ENCODE measurements at places on chromosomes 12 and 14. TPM values are rescaled to one million over a fixed set of nuclear protein-coding genes. Genes with fewer than 3 reads are reported as not detected.

GRCh38 chr12:45568808-45569207 is 160.7 kb upstream of the ARID2 start:
- H3K4me1 ChIP-seq: peaks cover 12% of the 10 kb centered on the region
- DNase-seq: peak; percentile 40
- H3K27ac ChIP-seq: no peak overlapping the region
- no peak overlapping the region for H3K4me3 ChIP-seq
- no peaks in the 10 kb centered on the region for H3K36me3 ChIP-seq
- no peaks in the 10 kb centered on the region for H3K27me3 ChIP-seq

DNA sequence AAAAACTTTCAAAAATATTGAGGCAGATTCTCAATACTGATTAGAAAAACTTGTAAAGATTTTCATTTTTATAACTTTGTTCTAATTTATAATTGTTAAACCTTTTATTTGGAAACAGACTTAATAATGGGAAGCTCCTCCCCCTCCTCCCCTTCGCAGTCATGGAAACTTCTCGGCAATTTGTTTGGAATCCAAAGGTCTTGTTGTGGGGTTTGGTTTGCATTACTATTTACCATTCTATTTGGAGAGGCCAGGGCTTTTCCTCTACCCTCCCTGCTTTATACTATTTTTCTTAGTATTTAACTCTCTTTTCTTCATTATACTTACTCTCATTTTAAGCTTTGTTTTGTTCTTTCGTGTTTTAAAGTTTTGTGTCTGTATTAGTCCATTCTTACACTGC is 6.0 kb downstream of the SLC39A9 start:
- no peaks in the 10 kb centered on the region for H3K36me3 ChIP-seq
- H3K27ac ChIP-seq: no peak overlapping the region
- peaks cover 24% of the 10 kb centered on the region for H3K4me1 ChIP-seq
- no peak for DNase-seq

DNA sequence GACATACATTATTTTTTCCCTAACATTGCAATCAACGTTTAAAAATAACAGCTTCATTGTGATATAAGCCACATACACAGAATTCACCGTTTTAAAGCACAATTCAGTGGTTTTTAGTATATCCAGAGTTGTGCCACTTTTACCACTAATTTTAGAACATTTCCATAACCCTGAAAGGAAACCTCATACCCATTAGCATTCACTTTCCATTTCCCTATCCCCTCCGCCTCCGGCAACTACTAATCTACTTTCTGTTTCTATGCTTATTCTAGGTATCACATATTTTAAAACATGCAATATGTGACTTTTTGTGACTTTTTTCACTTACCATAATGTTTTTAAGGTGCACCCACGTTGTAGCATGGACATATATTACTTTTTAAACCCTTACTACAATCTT is 55.6 kb upstream of the ISM2 start:
- peak overlapping the region; percentile 33 for H3K27ac ChIP-seq
- H3K27me3 ChIP-seq: no peaks in the 10 kb centered on the region
- no peak for DNase-seq
- H3K4me1 ChIP-seq: no peaks in the 10 kb centered on the region
- peaks cover 36% of the 10 kb centered on the region for H3K36me3 ChIP-seq

GRCh38 chr12:62709311-62709710 is 225.6 kb downstream of the PPM1H start:
- H3K27ac ChIP-seq: no peak overlapping the region
- no peak overlapping the region for H3K4me3 ChIP-seq
- H3K4me1 ChIP-seq: no peaks in the 10 kb centered on the region
- H3K36me3 ChIP-seq: no peaks in the 10 kb centered on the region

GRCh38 chr12:33330940-33331339 is 108.7 kb downstream of the SYT10 start:
- H3K27me3 ChIP-seq: no peaks in the 10 kb centered on the region
- no peak for DNase-seq

GRCh38 chr12:109277255-109277898 is 31.7 kb downstream of the FOXN4 start:
- H3K4me3 ChIP-seq: no peak overlapping the region
- no peaks in the 10 kb centered on the region for H3K27me3 ChIP-seq
- H3K27ac ChIP-seq: peak overlapping the region; percentile 3
- no peaks in the 10 kb centered on the region for H3K4me1 ChIP-seq
- H3K36me3 ChIP-seq: no peaks in the 10 kb centered on the region
- peak; percentile 31 for DNase-seq

- DNase-seq: no peak
- H3K4me1 ChIP-seq: no peaks in the 10 kb centered on the region
- no peak overlapping the region for H3K27ac ChIP-seq
- H3K27me3 ChIP-seq: no peaks in the 10 kb centered on the region
- H3K36me3 ChIP-seq: no peaks in the 10 kb centered on the region
- no peak overlapping the region for H3K4me3 ChIP-seq
Measured at GRCh38 chr14:97771340-97772045, 974.3 kb downstream of the VRK1 start.

DNA sequence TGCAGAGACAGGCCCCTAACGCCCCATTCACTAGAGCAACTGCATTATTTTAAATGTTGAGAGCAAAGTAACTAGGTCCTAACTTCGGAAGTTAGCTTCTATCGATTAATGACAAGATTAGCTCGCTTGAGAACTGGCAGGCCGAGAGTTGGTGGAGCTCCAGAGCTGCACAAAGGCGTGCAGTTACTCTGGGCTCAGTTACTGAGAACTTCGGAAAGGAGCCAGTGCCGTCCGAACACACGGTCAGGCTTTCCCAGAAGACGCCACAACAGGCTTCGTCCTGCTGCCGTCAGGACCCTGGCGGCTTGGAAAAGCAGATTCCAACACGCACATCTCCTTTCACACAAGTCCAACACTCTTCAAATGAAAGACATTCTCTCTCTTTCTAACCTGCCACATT is 45.4 kb upstream of the TESC start:
- no peak overlapping the region for H3K4me3 ChIP-seq
- H3K27ac ChIP-seq: no peak overlapping the region
- no peak for DNase-seq
- H3K4me1 ChIP-seq: peaks cover 5% of the 10 kb centered on the region
- H3K27me3 ChIP-seq: no peaks in the 10 kb centered on the region
- peaks cover 22% of the 10 kb centered on the region for H3K36me3 ChIP-seq

- no peak overlapping the region for H3K4me3 ChIP-seq
- H3K27me3 ChIP-seq: no peaks in the 10 kb centered on the region
- H3K36me3 ChIP-seq: no peaks in the 10 kb centered on the region
- H3K27ac ChIP-seq: no peak overlapping the region
Measured at GRCh38 chr12:45093051-45093450, 42.2 kb upstream of the DBX2 start.

DNA sequence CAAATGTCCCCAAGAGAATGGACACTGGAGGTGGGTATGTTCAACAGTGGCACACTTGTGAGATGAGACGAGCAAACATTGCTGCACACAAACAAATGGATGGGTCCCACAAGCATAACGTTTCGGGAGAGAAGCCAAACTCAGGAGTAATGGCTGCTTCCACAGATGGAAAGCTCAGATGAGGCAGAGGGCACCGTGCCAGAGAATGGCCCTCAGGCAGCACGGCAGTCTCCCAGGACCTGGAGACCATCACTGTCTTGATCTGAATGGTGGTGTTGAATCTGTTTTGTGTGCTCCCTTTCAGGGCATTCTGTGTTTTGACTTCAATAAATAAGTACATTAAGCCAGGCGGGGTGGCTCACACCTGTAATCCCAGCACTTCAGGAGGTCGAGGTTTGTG is 8.5 kb upstream of the CDCA4 start:
- no peaks in the 10 kb centered on the region for H3K4me1 ChIP-seq
- H3K27ac ChIP-seq: no peak overlapping the region
- no peak overlapping the region for H3K4me3 ChIP-seq
- H3K27me3 ChIP-seq: peaks cover 10% of the 10 kb centered on the region
- DNase-seq: no peak
- H3K36me3 ChIP-seq: no peaks in the 10 kb centered on the region

DNA sequence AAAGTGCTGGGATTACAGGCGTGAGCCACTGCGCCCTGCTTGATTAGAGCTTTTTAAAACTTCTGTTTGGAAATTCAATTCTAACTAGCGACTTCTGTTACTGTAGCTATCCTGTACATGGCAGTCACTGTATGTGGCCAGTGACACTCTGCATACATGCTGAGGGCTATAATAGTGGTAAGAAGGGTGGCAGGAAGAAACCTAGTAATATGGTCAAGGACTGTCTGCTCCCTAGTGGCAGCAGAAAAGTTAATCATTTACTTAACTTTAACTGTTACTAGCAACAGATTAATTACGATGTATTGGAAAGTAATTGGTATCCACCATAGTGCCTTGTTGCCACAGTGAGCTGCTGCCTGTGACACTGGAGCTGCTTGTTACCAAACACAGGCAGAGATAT is 149.0 kb downstream of the KITLG start:
- H3K36me3 ChIP-seq: no peaks in the 10 kb centered on the region
- no peak overlapping the region for H3K4me3 ChIP-seq
- H3K27me3 ChIP-seq: no peaks in the 10 kb centered on the region
- no peak overlapping the region for H3K27ac ChIP-seq

DNA sequence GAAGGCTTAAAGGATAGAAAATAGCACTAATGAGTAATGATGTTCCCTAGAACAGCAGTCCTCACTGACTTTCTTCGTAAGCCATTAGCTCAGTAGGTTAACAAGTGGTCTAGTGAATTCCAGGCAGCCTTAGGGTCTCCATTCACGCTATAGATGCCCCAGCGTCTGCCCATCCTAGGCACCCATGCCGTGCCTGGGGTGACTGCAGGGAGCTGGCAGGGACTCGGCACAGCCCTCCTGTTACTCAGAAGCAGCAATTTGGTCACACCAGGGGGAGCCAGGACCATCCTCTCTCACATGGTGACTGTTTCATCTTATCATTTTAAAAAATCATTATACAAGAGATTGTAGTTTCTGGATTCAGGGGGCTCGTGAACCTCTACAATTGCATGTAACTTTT is 66.0 kb upstream of the TRAF3 start:
- no peaks in the 10 kb centered on the region for H3K36me3 ChIP-seq
- H3K4me3 ChIP-seq: no peak overlapping the region
- no peak overlapping the region for H3K27ac ChIP-seq
- no peak for DNase-seq
- no peaks in the 10 kb centered on the region for H3K4me1 ChIP-seq
- no peaks in the 10 kb centered on the region for H3K27me3 ChIP-seq

DNA sequence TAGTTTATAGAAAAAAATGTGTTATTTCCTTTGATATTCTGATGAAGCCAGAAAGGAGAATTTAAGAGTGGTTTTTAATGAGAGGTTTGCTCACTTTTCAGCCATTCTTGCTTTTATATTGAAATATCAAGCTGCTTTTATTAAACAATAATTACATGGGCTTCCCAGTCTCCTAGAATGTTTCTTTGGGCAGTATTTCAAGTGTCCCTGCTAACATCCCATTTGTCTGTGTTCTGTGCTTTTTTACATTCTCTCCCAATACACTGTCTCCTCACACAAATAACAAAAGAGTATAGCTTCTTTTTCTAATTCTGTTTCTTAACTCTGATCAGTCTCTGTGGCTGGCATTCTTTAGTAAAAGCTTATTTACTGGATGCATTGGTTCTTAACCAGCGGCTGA is 145.4 kb downstream of the TPH2 start:
- no peaks in the 10 kb centered on the region for H3K27me3 ChIP-seq
- H3K4me3 ChIP-seq: no peak overlapping the region
- H3K36me3 ChIP-seq: no peaks in the 10 kb centered on the region
- no peak for DNase-seq

DNA sequence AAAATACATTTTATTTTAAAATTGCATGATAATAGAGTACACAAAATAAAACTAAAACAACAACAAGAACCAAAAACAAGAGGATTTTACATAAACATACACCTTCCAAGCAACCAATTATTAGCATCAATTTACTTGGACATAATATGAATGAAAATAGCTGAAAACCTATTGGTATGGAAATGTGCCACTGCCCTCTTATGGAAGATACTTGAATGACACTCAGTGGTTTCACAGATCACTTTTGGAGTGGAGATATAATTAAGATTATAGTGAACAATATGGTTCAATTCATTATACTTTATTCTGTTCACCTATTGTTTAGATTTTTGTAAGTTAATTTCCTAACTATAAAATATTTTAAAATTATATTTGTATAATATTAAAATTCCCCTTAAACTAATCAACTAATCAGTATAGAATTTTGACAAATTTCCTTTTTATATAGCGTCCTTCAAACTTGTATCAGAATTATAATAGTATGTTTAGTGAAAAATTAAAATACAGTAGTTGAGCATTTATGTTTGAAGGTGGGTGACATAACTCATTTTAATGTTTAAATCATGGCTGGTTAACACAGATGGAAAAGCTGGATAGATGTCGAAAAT is 70.1 kb downstream of the SLC6A15 start:
- H3K27me3 ChIP-seq: no peaks in the 10 kb centered on the region
- no peak for DNase-seq
- no peaks in the 10 kb centered on the region for H3K36me3 ChIP-seq
- H3K27ac ChIP-seq: no peak overlapping the region

DNA sequence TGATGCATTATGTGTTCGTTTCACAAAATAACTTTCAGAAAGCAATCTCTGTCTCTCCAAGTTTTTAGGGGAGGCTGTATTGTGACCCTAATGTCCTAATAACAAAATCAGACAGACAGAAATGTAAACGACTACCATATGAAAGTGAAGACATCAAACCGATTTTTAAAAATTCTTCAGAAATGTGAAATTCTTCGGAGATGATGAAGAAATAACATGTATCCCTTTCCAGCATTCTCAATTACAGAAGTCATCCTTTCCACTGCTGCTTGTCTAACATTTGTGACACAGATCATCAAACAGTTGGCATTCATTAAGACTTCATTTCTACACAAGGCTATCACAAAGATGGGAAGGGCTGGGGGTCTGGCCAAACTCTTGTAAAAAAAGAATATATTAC is 41.0 kb downstream of the DMAC2L start:
- no peaks in the 10 kb centered on the region for H3K36me3 ChIP-seq
- H3K4me1 ChIP-seq: no peaks in the 10 kb centered on the region
- no peaks in the 10 kb centered on the region for H3K27me3 ChIP-seq
- H3K4me3 ChIP-seq: no peak overlapping the region

GRCh38 chr12:47207829-47208248 is 128.1 kb upstream of the AMIGO2 start:
- no peak for DNase-seq
- no peaks in the 10 kb centered on the region for H3K36me3 ChIP-seq
- H3K4me3 ChIP-seq: no peak overlapping the region
- H3K27me3 ChIP-seq: no peaks in the 10 kb centered on the region
- H3K4me1 ChIP-seq: no peaks in the 10 kb centered on the region

Gene SERPINA4
- total RNA-seq: 0.26 TPM

Gene TAS2R30
- total RNA-seq: 0.29 TPM

Gene HOXC10
- total RNA-seq: 48.3 TPM

Gene B4GALNT1
- 13.2 TPM for total RNA-seq

Gene JPH4
- not detected for total RNA-seq

Gene LRR1
- total RNA-seq: 4.9 TPM

Gene SLC25A21
- total RNA-seq: not detected

Gene SMAGP
- total RNA-seq: 2.0 TPM

Measured in gastrocnemius medialis (tissue), 4 donors.